Activated CD4-positive, alpha-beta T cell treated with anti-CD3 and anti-CD28 coated beads, Interleukin-10, Interleukin-2, amounts not matched to agents 100 ng/mL and 50 ng/mL, durations not matched to agents 16 hours and 8 hours (primary cell): ENCODE measurements at places on chromosomes 2 and 18.

DNA sequence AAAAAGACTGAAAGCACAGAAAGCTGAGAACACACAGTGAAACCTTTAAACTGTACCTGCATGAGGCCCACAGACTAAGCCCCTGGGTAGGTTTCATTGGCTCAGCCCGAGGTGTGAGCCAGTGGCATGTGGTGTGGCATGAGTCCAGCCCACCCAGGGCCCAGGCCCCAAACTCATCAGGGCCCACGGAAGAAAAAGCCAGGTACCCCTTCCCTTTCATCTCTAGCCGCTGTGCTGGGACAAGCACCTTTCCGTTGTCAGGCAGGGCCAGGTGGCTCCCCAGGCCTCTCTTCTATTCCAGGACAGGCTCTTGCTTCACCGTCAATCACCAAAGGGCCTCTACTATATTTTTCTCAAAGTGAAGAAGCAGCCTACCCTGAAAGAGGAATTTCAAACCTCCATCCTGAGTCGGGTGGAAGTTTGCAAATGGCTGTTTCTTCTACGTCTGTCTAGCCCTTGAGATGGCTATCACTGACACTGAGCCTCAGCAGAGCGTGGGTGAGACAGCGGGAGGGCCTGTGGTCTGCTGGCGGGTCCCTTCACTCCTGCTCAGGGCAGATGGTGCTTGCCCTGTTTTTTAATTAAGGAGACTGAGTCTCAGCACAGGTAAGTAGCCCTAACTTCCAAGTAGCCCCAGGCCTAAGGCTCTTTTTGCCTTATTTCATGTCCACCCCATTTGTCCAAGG lies 8.6 kb downstream of the DNAJB2 start:
- DNase-seq, result no peak

GRCh38 chr2:174752403-174753037 lies 11.8 kb downstream of the CHRNA1 start:
- DNase-seq, result peak; percentile 91

DNA sequence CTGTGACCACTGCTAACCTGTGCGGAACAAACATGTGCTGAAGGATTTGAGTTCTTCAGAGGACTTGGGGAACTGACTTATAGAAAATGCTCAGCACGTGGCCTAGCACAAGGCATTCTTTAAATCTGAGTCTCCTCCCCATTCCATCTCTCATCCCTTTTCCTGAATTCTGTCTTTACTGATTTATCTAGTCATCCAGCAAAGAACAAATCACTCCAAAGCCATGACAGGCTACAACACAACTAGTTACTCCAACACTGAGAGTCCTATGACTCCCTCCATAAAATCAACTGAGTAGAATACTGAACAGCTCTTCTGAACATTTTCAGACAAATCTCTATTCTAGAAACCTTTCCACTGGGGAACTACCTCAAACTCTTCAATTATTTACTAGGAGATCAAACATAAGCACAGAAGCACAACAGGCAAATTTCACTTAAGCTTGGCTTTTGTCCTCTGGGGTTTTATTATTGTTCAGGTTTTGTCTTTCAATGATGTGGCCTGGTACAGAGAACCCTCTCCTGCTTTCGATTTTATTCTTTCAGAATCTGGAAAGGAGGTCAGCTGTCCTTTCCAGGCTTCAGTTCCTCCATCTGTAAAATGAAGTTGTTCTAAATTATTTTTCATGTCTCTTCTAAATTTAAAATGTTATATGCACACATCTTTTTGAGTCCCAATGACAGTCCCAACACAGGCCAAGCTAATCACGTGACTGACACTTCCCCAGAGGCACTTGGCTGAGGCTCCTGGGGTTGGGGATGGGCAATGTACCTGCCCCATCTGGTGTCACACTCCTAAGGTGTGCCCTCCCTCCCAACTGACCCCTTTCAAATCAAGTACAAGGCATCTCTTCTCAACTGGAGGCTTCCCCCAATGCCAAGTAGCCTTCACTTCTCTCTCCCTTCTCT lies 31.8 kb downstream of the RNU4ATAC start:
- DNase-seq, result no peak

- peak; percentile 66 for DNase-seq
Observed at GRCh38 chr18:35158728-35159450, 81.9 kb upstream of the ZNF397 start.

DNA sequence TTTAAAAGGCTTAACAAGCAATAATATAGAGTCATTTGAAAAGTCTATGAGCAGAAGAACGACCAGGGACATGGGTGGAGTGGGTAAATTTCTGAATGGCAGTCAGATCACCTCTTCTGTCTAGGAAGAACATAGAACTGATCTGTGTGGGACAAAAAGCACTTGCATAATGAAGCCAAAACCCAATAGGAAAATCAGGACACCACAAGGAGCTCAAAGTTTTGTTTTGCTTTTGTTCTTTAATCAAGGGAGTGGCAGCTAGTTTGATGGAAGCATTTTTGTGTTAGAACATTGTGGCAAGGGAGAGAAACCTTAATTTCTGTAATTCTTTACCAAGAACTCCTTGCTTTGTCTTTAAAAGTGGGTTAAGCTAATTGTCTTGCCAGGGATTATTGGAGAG lies 240.2 kb upstream of the TANK start:
- DNase-seq, result no peak

DNA sequence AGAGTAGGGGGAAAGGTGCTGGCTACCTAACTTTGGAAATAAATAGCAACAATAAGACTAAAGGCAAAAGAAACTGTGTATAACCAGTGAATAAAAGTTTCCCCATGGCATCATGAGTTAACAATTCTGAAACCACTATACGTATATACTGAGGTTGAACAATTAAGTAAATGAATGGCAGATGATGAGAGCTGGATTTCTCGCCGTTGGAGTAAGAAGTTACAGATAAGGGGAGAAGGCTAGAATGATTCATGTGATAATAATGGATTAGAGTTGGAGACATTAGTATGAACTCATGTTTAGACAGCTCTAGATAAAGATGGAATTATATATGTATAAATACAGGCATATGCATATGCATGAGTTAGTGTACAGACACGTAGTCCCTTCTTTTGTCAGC lies 152.7 kb downstream of the UBR3 start:
- DNase-seq, result no peak

DNA sequence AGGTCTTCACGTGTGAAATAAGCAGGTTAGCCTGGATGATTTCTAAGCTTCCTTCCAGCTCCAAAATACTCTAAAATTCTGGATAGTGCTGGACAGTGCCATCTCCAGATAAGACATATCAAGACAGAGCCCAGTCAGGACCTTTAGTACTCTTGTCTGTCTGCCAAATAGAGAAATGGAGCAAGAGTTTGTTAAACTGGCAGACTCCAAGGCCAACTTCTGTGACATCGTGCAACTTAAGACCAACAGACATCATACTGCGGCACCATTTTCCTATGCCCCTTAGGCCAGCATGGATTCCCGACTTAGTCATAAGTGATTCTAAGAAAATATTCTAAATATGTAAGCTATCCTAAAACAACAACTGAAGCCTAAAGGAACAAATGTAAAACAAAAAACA lies 118.6 kb downstream of the RBMS1 start:
- no peak for DNase-seq

DNA sequence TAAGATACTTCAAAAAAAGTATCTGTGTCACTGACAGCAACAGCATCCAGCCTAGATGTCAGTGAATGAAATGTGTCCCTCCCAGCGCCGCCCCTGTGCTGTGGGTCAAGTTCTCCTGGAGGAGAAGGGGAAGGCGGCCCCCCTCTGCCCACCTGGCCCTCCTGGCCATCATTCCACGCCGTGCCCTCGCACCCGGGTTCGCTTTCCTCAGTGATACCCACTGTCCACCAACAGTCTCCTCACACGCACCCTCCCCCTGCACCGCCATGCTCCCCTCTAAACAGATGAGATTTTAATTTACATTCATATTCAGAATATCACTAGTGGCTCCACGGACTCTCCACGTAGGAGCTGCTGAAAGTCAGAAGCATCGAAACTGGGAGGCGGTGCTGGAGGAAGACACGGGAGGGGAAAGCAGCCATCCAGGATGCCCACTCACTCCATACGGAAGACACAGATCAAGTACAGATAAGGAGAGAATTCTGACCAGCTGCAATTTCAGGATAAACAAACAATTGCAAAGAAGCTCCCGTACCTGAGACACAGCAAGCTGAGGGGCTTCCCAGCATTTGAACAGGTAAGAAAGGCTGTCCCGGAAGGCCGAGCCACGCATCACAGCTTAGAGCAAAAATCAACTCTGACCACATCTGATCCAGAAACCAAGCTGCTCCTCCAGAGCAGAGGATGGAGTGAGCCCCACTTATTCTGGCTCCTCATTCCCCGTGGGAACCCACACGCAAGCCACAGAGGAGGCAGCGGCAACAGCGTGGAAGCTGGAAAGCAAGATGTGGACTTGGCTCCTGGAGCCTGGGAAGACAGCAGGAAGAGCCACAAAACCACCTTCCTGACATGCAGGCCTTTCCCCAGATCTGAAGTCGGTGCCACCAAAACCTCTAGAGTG lies 49.7 kb downstream of the PXDN start:
- DNase-seq, result no peak

DNA sequence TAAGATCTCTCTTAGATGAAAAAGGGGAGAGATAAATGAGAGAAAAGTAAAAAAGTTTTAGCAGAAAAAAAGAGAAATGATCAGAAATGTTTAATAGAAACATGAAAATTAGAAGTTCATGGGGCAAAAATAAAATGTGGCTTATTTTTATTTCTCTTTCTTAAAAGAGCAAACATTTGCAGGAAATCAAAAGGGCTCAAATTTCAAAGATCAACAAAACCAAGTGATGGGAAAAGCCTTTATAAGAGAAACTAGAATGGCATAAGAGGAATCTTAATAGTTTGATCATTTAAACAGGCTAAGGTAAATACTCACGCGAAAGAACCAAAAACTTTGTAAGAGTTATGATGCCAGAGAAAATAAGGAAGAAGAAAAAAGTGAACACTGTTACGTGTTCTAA lies 23.3 kb upstream of the DAW1 start:
- DNase-seq, result no peak

DNA sequence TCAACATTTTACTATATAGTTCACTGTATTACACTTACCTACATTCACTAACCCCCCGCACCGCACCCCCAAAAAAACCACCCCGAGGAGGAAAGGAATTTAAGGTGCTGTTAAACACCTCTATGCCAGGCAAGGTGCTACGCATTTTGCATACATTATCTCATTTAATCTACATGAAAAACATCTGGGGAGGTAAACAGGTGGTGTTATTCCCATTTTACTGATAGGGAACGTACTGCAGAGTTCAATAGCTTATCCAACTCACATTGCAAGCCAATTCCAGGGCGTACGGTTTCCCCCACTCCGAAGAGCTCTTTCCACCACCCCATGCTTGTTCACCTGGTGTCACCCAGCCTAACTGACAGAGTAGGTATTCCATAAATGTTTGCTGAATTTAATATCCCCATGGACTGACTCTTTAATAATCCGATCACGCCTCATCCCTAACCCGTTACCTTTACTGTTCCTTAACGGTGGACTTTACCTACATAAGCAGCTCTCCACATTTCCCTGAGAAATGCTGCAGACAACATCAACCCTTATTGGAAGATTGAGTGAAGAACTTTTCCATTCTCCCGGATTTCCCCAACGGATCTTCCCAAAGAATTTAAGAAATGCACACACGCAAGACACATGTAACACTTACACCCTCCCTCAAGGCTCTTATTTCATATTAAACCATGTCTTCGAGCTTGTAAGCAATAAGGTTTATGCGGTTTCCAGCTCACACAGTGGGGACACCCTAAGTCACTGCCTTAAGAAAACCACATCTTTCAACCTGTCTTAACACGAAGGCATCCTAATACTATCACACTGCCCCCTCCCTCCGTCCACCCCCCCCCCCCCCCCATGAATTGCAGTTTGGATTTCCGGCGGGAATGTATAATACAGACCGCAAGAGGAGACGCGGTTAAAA lies 1.2 kb downstream of the RAPH1 start:
- DNase-seq, result peak; percentile 51

GRCh38 chr2:74199275-74199701 lies 873 bp downstream of the MTHFD2 start:
- DNase-seq, result no peak

DNA sequence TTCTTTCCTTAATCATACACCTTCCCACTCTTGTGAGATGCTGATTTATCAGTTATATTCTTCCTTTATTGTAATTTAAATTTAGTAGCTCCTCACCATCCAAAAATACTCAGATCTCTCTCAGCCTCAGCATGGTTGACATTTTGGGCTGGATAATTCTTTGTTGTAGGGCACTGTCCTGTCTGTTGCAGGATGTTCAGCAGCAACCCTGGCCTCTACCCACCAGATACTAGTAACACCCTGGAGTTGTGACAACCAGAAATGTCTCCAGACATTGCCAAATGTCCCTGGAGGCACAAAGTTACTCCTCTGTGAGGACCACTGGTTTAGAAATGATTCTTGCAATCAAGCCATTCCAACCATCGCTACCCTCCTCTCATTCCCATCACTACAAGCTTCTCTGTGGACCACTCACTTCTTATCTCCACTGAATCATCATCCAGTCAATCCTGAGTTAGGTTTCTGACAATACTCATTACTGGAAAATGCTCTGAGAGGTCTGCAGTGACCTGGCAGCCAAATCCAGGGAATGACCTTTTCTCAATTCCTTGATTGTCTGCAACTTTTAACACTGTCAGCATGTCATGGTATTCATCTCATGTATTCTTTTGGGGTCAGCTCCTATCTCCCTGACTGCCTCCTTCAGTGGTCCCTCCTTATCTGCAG lies 43.3 kb downstream of the OSBPL6 start:
- DNase-seq, result no peak

- DNase-seq, result peak; percentile 62
Observed at GRCh38 chr2:177334940-177335543, 57.5 kb upstream of the AGPS start.

DNA sequence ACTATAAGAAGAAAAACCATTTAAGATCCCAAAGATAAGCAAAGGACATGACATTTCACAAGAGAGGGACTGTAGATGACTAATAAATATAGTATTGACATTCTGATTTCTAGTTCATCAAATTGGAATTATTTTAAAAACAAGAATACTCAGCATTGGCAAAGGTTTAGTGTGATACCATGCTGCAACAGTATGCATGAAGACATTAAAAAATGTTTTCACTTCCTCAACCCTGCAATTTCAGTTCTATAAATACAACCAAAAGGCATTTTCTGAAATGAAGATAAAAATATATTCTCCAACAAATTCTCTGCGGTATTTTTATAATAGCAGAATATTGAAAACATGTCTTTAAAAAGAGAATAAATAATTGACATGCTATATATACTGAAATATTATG lies 2.1 kb downstream of the C2orf81 start:
- no peak for DNase-seq

GRCh38 chr2:54471221-54471711 lies 15.1 kb downstream of the SPTBN1 start:
- DNase-seq, result no peak

GRCh38 chr2:39433586-39434195 lies 3.4 kb downstream of the MAP4K3 start:
- no peak for DNase-seq
